ENCODE measurements at places on chromosomes 11 and 22.
A peak's percentile ranks its signal among the peaks of the same experiment; 100 is the strongest.

GRCh38 chr11:94678901-94679300 is 89.3 kb upstream of the AMOTL1 start:
- no peak for DNase-seq
- H3K4me1 ChIP-seq, result no peaks in the 10 kb centered on the region
- H3K27ac ChIP-seq, result no peak overlapping the region
- no peak overlapping the region for H3K4me3 ChIP-seq
- no peaks in the 10 kb centered on the region for H3K27me3 ChIP-seq
- H3K36me3 ChIP-seq, result no peaks in the 10 kb centered on the region

DNA sequence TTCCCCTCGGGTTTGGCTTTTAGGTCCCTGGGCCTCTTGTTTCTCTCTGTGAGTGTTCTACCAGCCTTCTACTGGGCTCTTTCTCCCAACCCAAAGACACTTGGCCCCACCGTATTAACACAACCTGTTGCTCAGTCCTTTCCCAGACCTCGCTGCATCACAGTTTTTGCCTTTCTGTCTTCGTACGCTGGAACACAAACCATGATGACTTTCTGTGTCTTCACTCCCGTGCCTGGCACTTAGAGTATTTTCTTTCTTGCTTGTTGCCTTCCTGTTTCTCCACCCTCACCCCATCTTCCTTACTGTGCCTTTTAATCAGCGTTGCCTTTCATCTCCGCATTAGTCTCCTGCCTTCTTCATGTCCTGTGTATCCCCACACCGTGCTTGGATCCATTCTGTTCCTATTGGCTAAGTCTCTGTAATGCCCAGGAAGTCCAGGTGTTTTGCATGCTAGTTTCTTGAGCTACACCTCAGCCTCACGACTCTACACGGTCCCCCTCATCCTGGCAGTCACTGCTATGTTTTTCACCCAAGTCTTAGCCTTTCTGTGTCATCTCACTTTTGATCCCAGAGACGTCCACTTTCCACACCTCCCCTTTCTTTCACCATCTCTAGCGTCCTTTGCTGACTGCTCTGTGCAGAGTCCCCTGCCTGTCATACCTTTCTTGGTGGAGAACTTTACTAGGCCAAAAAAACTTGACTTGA is 1.6 kb downstream of the MARK2 start:
- H3K27me3 ChIP-seq, result no peaks in the 10 kb centered on the region
- peak overlapping the region; percentile 89 for H3K4me3 ChIP-seq
- H3K36me3 ChIP-seq, result peaks cover 28% of the 10 kb centered on the region

DNA sequence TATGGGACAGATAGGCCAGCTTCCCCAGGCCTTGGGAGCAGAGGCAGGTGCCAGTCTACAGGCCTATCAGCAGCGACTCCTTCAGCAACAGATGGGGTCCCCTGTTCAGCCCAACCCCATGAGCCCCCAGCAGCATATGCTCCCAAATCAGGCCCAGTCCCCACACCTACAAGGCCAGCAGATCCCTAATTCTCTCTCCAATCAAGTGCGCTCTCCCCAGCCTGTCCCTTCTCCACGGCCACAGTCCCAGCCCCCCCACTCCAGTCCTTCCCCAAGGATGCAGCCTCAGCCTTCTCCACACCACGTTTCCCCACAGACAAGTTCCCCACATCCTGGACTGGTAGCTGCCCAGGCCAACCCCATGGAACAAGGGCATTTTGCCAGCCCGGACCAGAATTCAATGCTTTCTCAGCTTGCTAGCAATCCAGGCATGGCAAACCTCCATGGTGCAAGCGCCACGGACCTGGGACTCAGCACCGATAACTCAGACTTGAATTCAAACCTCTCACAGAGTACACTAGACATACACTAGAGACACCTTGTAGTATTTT is 26.6 kb upstream of the L3MBTL2 start:
- H3K27ac ChIP-seq, result no peak overlapping the region
- no peak overlapping the region for H3K4me3 ChIP-seq
- peaks cover 11% of the 10 kb centered on the region for H3K4me1 ChIP-seq

- no peak overlapping the region for H3K4me3 ChIP-seq
- no peak for DNase-seq
- H3K27me3 ChIP-seq, result no peaks in the 10 kb centered on the region
- H3K36me3 ChIP-seq, result no peaks in the 10 kb centered on the region
- H3K4me1 ChIP-seq, result no peaks in the 10 kb centered on the region
- H3K27ac ChIP-seq, result no peak overlapping the region
Observed at GRCh38 chr11:94332814-94333213, 28.4 kb downstream of the IZUMO1R start.

DNA sequence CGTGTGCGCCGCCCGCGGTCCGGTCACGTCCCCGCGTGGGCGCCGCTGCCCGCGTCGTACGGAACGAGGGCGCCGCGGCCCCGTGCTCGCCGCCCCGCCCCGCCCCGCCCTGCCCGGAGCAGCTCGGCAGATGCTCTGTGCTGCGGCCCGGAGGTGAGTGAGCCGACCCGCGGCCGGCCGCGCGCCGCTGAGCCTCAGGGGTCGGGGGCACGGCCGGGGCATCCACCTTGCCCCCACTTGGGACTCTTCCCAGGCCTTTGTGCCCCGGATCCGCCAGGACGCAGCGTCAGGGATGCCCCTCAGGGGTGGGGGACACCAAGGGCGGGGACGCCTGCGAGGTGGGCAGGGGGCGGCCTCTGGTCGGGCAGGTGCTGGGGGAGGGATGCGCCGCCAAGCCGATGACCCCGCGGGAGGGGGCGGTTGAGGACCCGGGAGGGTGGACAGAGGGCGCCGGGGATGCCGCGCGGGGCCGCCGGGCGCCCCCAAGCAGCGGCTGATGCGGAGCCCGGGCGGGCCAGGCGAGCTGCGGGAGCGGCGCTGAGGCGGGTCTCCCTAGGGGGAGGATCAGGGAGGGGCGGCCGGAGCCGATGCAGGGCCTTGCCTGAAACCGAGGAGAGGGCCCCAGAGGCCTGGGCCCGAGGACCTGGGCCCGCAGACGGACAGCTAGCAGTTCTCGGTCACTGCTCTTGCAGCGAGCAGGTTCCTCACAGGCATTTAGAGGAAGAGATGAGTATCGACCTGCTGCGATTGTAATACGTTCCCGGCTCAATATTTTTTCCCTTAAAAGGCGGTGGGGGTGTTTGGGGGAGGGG is at the start of gene GNAZ:
GNAZ (plus strand) TSS at position 102 of the 812 bp plus-strand sequence. CDS start 25,177 bp downstream, outside the sequence.
- peaks cover 19% of the 10 kb centered on the region for H3K27me3 ChIP-seq
- peak within 1 kb of the TSS; percentile 73 for H3K4me3 ChIP-seq
- no peak within 1 kb of the TSS for H3K27ac ChIP-seq
- H3K36me3 ChIP-seq, result no peaks in the 10 kb centered on the region
- H3K4me1 ChIP-seq, result peaks cover 16% of the 10 kb centered on the region
- DNase-seq, result peak; percentile 52

GRCh38 chr22:31488988-31489617 is 539 bp downstream of the EIF4ENIF1 start:
- peak overlapping the region; percentile 82 for H3K4me3 ChIP-seq
- H3K36me3 ChIP-seq, result peaks cover 42% of the 10 kb centered on the region
- peak; percentile 60 for DNase-seq
- H3K27ac ChIP-seq, result peak overlapping the region; percentile 98
- peaks cover 29% of the 10 kb centered on the region for H3K4me1 ChIP-seq
- no peaks in the 10 kb centered on the region for H3K27me3 ChIP-seq
